ENCODE measurements at places on chromosomes 3 and 15. TPM values are rescaled to one million over a fixed set of nuclear protein-coding genes. Genes with fewer than 3 reads are reported as not detected.

Gene GOLGA6L10
- total RNA-seq, result 2.0 TPM

Gene HTR3E
- total RNA-seq, result not detected

Gene GRIP2
- total RNA-seq, result not detected

Gene NRG4
- not detected for total RNA-seq

Gene C15orf40
- 30.4 TPM for total RNA-seq

Gene ANKRD34C
- 0.93 TPM for total RNA-seq

Gene CTXN2
- total RNA-seq, result not detected

Gene CSPG4
- total RNA-seq, result 0.11 TPM

Gene NKTR
- total RNA-seq, result 178 TPM

Gene KIF15
- 15.2 TPM for total RNA-seq

Gene GOLGA6D
- not detected for total RNA-seq

- H3K36me3 ChIP-seq, result no peaks in the 10 kb centered on the region
- H3K27ac ChIP-seq, result no peak overlapping the region
- no peaks in the 10 kb centered on the region for H3K27me3 ChIP-seq
- peaks cover 10% of the 10 kb centered on the region for H3K4me1 ChIP-seq
- H3K4me3 ChIP-seq, result peak overlapping the region; percentile 54
Measured at GRCh38 chr15:78565951-78566774, 843 bp downstream of the CHRNA5 start.

- H3K36me3 ChIP-seq, result no peaks in the 10 kb centered on the region
- no peaks in the 10 kb centered on the region for H3K4me1 ChIP-seq
- H3K27me3 ChIP-seq, result peaks cover 4% of the 10 kb centered on the region
- DNase-seq, result no peak
Measured at GRCh38 chr3:186705882-186706780, 11.0 kb upstream of the KNG1 start.

GRCh38 chr15:44659056-44659455 lies 4.4 kb downstream of the SPG11 start:
- no peaks in the 10 kb centered on the region for H3K27me3 ChIP-seq
- DNase-seq, result no peak
- peaks cover 52% of the 10 kb centered on the region for H3K36me3 ChIP-seq

GRCh38 chr3:191239407-191240031 lies 40.5 kb downstream of the OSTN start:
- H3K27ac ChIP-seq, result no peak overlapping the region
- H3K27me3 ChIP-seq, result no peaks in the 10 kb centered on the region
- no peaks in the 10 kb centered on the region for H3K36me3 ChIP-seq
- H3K4me1 ChIP-seq, result no peaks in the 10 kb centered on the region
- DNase-seq, result no peak
- no peak overlapping the region for H3K4me3 ChIP-seq

GRCh38 chr3:42654331-42655201 lies 1.1 kb downstream of the ZBTB47 start:
- peaks cover 32% of the 10 kb centered on the region for H3K4me1 ChIP-seq
- no peaks in the 10 kb centered on the region for H3K36me3 ChIP-seq
- H3K27me3 ChIP-seq, result no peaks in the 10 kb centered on the region
- no peak overlapping the region for H3K4me3 ChIP-seq
- no peak for DNase-seq

- H3K27me3 ChIP-seq, result no peaks in the 10 kb centered on the region
- H3K27ac ChIP-seq, result peak overlapping the region; percentile 38
- DNase-seq, result peak; percentile 92
- peaks cover 5% of the 10 kb centered on the region for H3K36me3 ChIP-seq
- no peak overlapping the region for H3K4me3 ChIP-seq
Measured at GRCh38 chr3:127831723-127832172, 9.4 kb upstream of the MGLL start.

- no peaks in the 10 kb centered on the region for H3K27me3 ChIP-seq
- no peaks in the 10 kb centered on the region for H3K36me3 ChIP-seq
- DNase-seq, result no peak
- H3K27ac ChIP-seq, result no peak overlapping the region
- no peak overlapping the region for H3K4me3 ChIP-seq
- H3K4me1 ChIP-seq, result peaks cover 20% of the 10 kb centered on the region
Measured at GRCh38 chr3:46905661-46906451, 28.3 kb downstream of the PTH1R start.

DNA sequence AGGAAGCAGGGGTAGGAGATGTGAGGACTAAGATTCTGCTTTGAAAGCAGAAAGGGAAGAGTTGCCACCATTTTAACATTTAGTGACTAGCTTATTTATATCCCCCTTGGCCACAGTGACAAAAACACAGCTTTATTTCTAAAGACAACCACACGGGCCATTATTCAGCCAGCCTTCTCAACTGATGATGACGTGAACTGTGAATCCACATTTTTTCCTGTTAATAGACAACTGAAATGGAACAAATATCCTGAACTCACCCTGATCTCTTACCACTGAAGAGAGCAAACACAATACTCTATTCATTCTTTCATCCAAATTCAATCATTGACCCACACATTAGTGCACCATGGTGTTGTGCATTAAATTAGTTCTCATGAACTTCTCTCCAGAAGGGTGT lies 145.1 kb downstream of the TNIK start:
- no peaks in the 10 kb centered on the region for H3K36me3 ChIP-seq
- H3K27ac ChIP-seq, result no peak overlapping the region
- H3K27me3 ChIP-seq, result no peaks in the 10 kb centered on the region

DNA sequence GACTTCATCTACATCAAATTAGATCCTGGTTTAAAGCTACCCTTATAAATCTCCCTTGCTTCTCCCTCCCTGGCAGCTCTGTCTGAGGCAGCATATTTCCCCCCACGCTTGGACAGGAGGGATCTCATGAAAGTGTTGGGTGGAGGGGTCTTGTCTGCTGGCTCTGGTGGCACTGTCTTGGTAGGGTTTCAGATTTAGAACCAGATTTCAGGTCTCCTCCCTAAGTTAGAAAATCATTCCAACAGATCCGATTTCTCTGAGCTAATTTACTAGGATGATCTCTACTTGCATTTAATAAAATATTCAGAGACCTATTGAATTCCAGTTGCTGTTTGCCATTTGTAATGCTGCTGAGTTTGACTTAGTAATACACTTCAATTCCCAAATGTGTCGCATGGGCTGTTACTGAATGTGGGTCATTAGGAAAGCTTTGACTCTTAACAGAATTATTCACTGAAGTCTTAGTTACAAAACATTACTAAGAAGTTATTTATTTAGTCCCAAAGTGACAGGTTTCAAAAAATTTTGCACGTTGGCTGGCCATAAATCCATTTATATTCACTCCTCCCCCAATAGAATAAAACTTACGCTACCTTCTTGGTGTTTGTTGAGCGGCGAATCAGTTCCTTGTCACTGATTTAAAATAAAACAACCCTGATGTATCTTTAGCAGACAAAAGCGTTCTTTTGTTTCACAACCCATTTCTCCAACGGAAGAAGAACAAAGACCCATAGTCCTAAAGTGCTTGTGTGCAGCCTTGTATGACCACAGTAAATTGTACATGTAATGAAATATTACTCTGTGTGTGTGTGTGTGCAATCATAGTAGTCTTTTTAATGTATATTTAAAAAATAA lies 84.5 kb downstream of the TRAK1 start:
- DNase-seq, result peak; percentile 78
- H3K4me3 ChIP-seq, result peak overlapping the region; percentile 24
- peak overlapping the region; percentile 95 for H3K27ac ChIP-seq
- no peaks in the 10 kb centered on the region for H3K27me3 ChIP-seq
- H3K36me3 ChIP-seq, result peaks cover 17% of the 10 kb centered on the region
- peaks cover 92% of the 10 kb centered on the region for H3K4me1 ChIP-seq

DNA sequence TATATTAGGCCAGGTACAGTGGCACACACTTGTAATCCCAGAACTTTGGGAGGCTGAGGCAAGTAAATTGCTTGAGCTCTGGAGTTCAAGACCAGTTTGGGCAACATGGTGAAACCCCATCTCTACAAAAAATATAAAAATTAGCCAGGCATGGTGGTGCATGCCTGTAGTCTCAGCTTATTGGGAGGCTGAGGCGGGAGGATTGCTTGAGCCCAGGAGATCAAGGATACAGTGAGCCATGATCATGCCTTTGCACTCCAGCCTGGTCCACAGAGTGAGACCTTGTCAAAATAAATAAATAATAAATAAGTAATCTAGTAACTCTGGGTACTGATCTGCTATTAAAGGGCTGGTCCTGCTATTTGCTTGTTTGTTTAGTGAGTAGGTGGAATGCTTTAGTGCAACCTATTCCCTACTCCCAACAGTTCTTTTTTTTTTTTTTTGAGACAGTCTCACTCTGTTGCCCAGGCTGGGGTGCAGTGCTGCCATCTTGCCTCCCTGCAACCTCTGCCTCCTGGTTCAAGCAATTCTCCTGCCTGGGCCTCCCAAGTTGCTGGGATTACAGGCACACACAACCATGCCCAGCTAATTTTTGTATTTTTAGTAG lies 9.1 kb upstream of the INO80 start:
- peaks cover 7% of the 10 kb centered on the region for H3K4me1 ChIP-seq
- no peaks in the 10 kb centered on the region for H3K27me3 ChIP-seq
- H3K4me3 ChIP-seq, result no peak overlapping the region
- H3K27ac ChIP-seq, result no peak overlapping the region
- no peaks in the 10 kb centered on the region for H3K36me3 ChIP-seq

DNA sequence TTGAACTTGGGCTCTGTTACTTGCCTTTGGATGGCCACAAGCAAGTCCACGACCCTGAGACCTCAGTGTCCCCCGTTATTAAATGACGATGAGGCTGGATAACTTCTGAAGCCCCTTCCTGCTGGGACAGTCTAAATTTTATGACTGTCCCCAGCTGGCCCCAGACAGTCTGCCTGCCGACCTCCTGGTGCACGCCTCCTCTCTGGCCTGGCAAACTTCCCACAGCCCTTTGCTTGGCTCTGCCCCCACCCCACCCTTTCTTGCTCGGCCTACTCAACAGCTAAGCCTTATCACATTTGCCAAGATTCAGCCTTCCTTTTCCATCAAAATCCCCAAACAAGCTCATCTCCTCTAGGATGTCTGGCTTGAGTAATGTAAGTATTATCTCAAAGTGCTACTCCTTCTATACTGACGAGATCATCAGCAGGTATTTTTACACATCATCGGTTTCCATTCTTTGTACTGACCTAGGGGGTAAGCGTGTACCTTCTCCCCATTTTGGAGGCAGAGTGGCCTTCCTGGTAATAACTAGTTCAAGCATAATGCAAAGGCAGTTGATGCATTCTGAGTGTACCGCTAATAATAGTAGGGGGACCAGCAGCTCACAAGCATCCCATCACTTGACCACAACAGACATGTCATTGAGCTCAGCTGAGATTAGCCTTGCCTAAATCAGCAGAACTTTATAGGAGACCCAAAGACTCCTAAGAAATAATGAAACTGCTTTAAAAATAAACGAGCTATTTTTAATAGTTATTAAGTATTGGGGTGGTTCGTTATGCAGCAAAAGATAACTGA lies 120.8 kb upstream of the HACD2 start:
- no peaks in the 10 kb centered on the region for H3K36me3 ChIP-seq
- H3K27me3 ChIP-seq, result no peaks in the 10 kb centered on the region
- H3K4me3 ChIP-seq, result no peak overlapping the region
- H3K27ac ChIP-seq, result no peak overlapping the region
- H3K4me1 ChIP-seq, result no peaks in the 10 kb centered on the region

- no peaks in the 10 kb centered on the region for H3K27me3 ChIP-seq
- DNase-seq, result no peak
- no peaks in the 10 kb centered on the region for H3K36me3 ChIP-seq
- peaks cover 81% of the 10 kb centered on the region for H3K4me1 ChIP-seq
Measured at GRCh38 chr15:63600001-63600615, 2.9 kb downstream of the FBXL22 start.

GRCh38 chr3:9810433-9810770 lies 340 bp downstream of the TTLL3 start:
- H3K27ac ChIP-seq, result no peak overlapping the region
- H3K27me3 ChIP-seq, result no peaks in the 10 kb centered on the region
- no peak for DNase-seq

GRCh38 chr3:66585520-66586095 lies 84.8 kb upstream of the LRIG1 start:
- H3K4me1 ChIP-seq, result peaks cover 34% of the 10 kb centered on the region
- no peak for DNase-seq
- no peak overlapping the region for H3K4me3 ChIP-seq
- H3K36me3 ChIP-seq, result no peaks in the 10 kb centered on the region
- H3K27me3 ChIP-seq, result no peaks in the 10 kb centered on the region

- H3K4me3 ChIP-seq, result no peak overlapping the region
- H3K4me1 ChIP-seq, result no peaks in the 10 kb centered on the region
- DNase-seq, result peak; percentile 80
- no peaks in the 10 kb centered on the region for H3K36me3 ChIP-seq
Measured at GRCh38 chr15:26891448-26892181, 24.8 kb downstream of the GABRA5 start.

DNA sequence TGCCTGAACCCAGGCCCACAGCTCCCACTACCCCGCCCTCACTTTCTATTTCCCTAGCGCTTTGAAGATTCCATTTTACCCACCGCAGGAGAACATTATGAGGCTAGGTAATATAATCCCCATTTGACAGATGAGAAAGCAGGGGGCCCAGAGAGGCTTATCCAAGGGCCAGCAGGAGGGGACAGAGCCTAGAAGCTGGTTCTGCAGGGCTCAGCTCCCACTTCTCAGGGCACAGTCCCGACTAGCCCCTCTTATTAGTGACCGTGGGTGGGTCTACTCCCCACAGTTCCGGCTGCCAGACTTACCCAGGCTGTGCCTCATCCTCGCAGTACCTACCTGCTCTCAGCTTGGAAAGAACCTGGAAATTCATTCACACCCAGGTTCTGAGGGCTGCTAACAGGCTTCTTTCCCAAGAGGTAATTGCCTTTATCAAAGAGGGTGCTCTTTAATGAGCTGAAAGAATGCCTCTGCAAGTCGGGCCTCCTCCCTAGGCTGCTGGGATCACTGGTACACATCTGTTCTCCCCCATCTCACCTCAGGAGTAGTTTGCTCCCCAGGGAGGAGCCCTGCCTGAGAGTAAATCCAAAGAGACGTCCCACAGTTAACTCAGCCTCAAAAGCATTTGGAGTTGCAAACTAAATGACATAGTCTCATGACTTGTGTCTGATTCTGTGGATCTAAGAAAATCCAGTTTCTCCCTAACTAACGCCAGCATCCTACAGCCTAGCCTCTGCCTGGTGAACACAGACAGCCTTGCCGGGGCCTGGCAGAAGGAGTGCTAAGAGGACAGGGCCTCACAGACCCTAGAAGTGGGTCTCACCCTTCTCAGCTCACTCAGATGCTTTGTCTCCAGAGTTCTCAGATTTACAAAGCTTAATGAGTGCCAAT lies 125.0 kb downstream of the CHSY1 start:
- H3K4me1 ChIP-seq, result peaks cover 45% of the 10 kb centered on the region
- H3K4me3 ChIP-seq, result peak overlapping the region; percentile 58
- H3K27me3 ChIP-seq, result no peaks in the 10 kb centered on the region
- H3K36me3 ChIP-seq, result no peaks in the 10 kb centered on the region

- no peaks in the 10 kb centered on the region for H3K4me1 ChIP-seq
- H3K4me3 ChIP-seq, result no peak overlapping the region
- no peaks in the 10 kb centered on the region for H3K27me3 ChIP-seq
- H3K27ac ChIP-seq, result no peak overlapping the region
- DNase-seq, result no peak
- no peaks in the 10 kb centered on the region for H3K36me3 ChIP-seq
Measured at GRCh38 chr15:51038974-51039319, 55.8 kb downstream of the TNFAIP8L3 start.

GRCh38 chr3:4551794-4552442 lies 58.8 kb downstream of the ITPR1 start:
- H3K4me1 ChIP-seq, result no peaks in the 10 kb centered on the region
- H3K4me3 ChIP-seq, result no peak overlapping the region
- H3K36me3 ChIP-seq, result no peaks in the 10 kb centered on the region
- no peak for DNase-seq
- H3K27ac ChIP-seq, result no peak overlapping the region
